ENCODE measurements at places on chromosomes 1 and 21.

GRCh38 chr1:79845936-79846335 is 839.4 kb upstream of the ADGRL4 start:
- no peak for DNase-seq

- no peak for DNase-seq
These were observed 9.2 kb upstream of the FNBP1L start for GRCh38 chr1:93438716-93439115.

GRCh38 chr1:7404046-7404742 is 366.9 kb upstream of the VAMP3 start:
- no peak for DNase-seq

- DNase-seq: no peak
These were observed 56.7 kb downstream of the SLC44A5 start for GRCh38 chr1:75554181-75554580.

- DNase-seq: peak; percentile 82
These were observed 47.0 kb upstream of the POU2F1 start for GRCh38 chr1:167173516-167174184.

- no peak for DNase-seq
These were observed 1.3 kb downstream of the TRIM63 start for GRCh38 chr1:26066160-26066559.

DNA sequence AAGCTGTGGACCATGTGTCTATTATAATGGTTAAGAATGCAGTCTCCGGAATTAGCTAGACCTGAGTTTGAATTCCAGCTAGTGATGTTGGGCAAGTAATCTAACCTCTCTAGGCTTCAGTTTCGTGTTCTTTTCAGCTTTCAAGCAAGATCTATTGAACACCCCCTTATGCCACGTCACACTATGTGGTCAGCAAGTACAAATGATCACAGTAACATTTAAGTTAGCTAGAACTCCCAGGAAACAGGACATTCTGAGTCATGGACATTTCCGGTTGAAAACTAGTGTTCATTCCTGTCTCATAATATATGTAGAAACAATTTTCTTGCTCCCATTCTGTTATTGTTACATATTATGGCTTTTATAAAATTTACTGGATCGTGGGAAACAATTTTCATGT is 34.0 kb upstream of the NHLH2 start:
- DNase-seq: no peak

- no peak for DNase-seq
These were observed 8.7 kb downstream of the KPNA6 start for GRCh38 chr1:32116531-32116930.

DNA sequence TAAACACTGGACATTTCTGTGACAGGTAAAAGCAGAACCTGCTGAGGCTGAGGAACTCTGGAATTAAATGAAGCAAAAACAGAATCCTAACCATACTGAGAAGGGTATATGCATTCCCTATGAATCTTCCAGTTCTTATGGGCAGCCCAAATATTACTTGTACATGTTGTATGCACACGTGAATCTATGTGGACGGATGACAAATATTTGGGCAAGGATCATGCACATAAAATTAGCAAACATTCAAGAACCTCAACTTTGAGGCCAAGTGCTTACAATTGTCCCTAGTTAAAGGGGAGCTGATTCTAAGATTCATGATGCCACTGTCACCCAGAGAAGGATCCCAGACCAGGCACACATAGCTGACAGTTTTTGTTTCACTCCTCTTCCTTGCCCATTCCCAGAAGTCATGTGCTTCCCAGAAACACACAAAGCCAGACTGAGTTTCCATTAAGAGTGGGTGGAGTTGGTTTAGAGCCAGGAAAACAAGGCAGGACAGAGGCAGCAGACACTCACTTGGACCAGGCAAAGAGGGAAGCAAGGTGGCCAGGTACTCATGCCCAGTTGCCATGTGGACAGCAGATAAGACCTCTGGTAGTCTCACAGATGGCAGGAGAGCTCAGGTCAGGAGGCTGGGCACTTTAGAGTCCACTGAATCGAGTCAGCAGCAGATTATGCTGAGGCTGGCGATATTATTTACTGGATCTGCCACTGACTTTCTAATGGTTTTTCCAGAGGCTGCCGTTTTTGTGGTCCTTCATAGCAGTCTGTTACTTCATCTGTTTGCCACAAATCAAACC is 25.6 kb downstream of the AK2 start:
- no peak for DNase-seq

DNA sequence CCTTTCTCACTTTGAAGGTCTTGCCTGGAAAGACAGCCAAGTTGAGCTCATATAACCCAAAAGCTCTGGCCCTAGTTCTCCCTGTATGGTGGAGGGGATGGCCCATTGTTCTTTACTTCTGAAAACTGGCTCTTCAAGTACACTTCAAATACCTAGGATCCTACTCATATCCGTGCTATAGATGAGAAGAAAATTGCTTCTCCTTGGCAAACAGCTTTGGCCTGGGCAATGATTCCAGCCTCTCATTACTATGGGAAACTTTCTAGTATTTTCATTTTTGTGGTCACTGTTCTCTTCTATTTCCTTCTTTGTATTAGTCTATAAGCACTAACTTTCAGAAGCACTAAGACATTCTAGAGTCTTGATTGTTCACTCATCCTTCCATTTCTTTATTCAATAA is 53.7 kb downstream of the ZNF697 start:
- no peak for DNase-seq

GRCh38 chr1:208206092-208206698 is 38.0 kb downstream of the PLXNA2 start:
- no peak for DNase-seq

DNA sequence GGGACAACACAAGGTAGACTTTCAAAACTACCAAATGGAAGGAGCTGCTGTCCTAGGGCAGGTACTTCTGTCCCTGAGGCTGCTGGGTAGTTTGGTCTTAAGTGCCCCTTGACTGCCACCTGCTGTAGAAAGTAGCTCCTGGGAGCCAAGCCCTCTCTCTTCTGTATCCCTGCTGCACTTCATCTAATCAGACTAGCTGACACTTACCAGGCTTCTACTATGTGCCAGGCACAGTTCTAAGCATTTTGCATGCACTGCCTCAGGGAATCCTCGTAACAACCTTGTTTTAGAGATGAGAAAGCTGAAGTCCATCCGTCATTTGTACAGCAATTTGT is 15.9 kb upstream of the SRSF4 start:
- DNase-seq: peak; percentile 92

DNA sequence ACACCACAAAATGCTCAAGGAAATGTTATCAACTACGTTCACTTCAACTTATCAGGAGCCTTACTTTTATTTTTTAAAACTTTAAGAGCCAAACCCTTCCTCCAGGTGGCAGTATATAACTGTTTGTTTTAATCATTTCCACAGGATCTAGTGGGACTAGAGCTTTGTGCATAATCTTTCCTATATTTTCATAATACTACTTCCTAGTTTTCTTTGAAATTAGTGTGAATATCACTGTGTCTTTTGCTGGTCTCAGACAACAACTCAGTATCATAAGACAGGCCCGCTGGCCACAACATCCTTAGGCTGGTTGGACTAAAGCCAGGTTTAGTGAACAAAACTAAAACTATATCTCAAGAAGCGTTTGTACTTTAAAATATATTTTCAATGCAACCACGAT is 145.5 kb downstream of the TIAM1 start:
- peak; percentile 49 for DNase-seq

DNA sequence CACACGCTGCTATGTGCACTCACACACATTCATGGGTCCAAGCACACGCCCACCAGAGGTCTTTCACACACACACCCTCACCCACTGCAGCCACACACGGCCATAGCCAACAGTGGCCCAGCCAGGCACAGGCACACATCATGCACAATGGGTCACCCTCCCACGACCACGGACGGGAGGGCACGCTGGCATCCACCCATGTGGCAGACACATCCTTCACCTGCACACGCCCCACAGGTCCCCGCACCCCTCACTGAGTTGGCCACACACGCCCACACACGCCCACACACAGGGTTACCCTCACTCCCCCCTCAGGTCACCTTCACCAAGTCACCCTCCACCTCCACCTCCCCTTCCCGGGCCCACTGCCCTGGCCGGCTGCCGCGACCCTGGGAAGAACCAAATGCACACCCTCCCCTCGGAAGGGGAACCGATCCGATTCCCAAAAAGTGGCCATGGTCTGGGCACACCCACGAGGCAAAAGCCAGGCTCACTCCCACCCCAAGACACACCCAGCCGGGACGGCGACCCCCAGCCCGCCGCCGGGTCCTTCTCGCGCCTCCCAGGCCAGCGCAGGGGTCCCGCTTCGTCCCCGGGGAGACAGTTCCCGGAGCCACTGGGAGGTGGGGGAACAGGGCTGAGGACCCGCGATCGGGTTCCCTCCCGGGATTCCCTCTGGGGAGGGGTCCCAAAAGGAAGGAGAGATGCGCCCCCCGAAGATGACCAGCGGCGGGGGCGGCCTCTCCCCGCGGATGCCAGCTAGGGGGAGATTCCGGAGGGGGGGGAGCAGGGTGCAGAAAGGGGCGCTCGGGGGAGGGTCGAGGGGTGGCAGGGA is 860 bp downstream of the SDC3 start:
- no peak for DNase-seq

DNA sequence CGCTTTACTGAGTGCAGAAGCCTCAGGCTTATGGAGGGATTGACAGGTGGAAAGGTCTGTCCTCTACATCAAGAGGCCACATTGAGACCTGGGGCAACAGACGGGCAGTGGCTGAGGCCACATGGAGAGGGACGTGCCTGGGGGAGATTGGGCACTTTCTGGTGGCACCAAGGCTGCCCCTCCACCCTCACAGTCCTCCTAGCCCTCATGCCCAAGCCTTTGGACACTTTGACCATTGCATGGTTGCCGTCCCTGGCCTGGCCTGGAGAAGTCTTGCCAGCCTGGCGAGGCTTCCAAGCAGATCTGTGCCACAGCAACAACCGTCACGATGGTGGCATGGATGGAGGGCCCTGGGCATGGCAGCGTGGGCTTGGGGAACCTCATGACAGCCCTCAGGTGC is 192.1 kb upstream of the VAMP3 start:
- no peak for DNase-seq

DNA sequence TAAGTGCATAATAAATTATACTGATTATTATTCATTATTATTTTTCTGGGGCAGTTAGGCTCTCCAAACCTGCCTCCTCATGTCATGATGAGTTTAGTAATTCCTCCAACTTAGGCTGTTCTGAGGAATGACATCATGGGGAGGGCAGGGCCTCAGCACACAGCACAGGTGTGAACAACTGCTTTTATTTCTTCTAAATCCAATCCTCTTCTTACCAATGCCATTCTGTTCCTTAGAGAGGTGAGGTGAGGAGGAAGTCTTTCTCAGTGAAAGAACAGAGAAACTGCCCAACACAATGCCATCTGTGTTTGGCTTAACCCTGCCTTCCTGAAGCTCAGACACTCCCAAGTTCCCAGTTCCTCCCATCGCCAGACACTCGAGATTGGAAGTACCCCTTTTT is 45.4 kb upstream of the WASF2 start:
- DNase-seq: no peak

DNA sequence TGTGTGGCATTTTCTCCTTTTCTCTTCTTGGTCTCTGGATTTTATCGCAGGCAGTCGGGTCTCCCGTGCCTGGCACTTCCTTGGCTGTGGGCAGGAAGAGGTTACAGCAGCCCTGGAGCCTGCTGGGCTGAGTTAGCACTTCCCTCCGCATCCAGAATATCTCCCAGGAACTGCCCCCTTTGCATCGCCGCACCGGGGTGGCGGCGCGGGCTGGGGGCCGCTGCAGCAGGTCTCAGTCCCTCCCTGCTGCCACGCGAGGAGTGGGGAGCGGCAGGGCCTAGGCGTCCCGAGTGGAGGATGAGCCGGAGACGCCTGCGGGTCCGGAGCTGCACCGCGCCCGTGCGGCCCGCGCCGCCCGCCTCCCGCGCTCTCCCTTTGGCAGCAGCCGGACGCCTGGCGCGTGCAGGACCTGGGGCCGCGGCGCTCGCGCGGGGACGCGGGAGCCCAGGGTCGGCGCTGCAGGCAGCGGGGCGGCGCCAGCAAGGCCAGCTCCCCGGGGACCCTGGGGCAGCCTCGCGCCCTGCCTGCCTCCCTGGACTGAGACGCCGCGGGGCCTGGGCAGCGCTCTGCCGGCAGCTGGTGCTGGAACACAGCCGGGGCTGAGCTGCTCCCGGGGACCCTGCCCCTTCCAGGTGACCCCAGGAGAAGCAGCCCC is 192.8 kb downstream of the PRDM2 start:
- peak; percentile 39 for DNase-seq

DNA sequence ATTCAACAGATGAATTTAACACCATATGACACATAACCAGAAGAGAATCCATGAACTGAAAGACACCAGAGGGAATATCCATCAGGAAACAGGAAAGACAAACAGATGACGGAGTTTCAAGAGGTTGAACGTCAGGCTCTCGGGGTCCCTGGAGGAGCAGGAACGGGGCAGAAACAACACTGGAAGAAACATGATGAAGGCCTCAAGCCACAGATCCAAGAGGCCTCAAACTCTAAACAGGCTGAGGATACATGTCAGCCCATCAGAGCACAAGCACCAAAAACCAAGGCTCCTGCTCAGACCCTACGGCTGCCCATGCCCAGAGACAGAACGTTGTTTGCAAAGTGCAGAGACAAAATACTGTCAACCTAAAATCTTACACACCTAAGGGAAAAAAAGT is 7.0 kb downstream of the INTS11 start:
- DNase-seq: no peak

DNA sequence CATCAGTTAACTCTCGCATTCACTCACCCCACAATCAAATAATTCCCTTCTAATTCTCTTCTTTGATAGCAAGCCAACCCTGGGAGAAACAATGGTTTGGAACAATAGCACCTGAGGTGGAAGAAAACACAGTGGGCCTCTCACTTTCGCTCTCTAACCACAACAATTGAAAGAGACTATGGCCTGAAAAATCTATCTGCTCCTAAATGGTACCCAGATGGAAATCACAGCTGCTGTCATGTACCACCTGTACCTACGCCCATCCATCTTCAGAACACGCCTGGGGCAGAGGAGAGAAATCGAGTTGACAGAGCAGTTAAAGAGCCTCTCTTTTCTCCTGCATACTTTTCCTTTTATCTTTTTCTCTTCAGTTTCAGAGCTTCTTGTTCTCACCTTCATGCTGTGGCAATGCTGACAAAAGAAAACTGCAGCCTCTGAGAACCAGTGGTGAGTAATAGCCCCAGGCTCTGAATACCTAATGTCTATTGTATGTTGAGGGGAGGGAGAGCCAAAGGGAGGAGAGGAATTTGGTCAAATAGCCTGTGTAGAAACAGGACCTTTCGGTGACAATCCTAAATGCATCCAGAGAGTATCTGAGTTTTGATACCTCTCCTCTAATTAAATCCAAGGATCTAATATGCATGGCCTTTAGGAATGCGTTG is 57.7 kb downstream of the ZC3H11B start:
- DNase-seq: peak; percentile 97
